ENCODE measurements at places on chromosomes 3 and 15. TPM values are rescaled to one million over a fixed set of nuclear protein-coding genes. Genes with fewer than 3 reads are reported as not detected.

Gene POLR2M
- 137 TPM for total RNA-seq

Gene ZMYND10
- 0.12 TPM for total RNA-seq

Gene GPR149
- total RNA-seq, result not detected

Gene CFAP91
- 0.70 TPM for total RNA-seq

Gene GOLGA6A
- not detected for total RNA-seq
